ENCODE measurements at places on chromosomes 13 and 19.

- DNase-seq: peak; percentile 81
Observed at GRCh38 chr19:8571006-8571411, 6.2 kb downstream of the MYO1F start.

DNA sequence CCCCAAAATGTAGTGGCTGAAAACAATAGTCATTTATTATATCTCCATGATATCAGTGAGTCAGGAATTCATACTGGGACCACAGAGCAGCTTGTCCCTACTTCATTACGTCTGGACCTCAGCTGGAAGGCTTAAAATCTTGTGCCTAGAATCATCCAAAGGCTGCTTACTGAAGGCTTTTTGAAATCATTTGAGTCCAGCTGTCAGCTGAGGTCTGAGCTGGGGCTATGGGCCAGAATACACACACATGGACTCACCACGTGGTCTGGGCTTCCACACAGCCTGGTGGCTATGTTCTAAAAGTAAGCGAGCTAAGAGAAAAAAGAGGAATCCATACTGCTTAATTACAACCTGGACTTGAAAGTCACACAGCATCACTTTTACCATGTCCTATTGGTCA, 209.2 kb downstream of the KCTD12 start:
- no peak for DNase-seq

- no peak for DNase-seq
Observed at GRCh38 chr13:113880651-113881611, 17.1 kb upstream of the GAS6 start.

DNA sequence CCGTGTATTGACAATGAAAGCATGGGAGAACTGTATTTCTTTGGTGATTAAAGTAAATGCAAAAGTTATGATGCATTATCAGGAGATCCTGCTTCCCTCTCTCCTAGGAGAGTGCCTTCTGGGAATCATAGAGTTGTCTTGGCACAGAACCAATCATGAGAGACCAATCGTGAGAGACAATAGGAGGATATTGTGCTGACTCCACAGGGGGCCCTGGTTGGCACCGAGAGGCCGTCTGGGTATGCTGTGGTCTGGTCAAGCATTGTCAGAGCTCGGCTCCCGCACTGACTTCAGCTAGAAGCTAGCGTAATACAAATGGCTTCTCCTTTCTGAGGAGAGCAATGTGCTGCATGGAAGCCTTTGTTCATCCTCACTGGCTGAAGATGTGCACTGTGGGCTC, 131.5 kb upstream of the GJB6 start:
- DNase-seq: no peak

GRCh38 chr19:1288226-1288612, 2.5 kb downstream of the EFNA2 start:
- no peak for DNase-seq

DNA sequence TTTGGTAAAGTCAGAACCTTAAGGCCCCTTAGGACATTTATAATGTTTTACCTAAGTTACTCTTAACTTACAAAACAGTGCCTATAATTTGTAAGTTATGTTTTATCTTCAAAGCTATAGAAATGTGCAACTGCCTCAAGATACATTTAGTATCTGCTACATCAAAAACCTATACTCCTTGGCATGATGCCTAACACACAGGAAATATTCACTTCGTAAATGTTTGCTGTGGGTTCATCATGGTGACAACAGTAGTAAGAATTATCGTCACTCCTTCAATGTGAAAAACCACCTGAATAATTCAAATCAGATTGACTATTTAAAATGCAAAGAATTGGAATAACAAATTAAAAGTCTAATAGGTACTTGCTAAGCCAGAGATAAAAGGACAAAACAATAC, 184.1 kb downstream of the DIAPH3 start:
- DNase-seq: no peak
